NCI-H1417 treated with DMSO at 0.1 percent for 48 hours (cell line): ENCODE measurements at places on chromosomes 3 and 15.

DNA sequence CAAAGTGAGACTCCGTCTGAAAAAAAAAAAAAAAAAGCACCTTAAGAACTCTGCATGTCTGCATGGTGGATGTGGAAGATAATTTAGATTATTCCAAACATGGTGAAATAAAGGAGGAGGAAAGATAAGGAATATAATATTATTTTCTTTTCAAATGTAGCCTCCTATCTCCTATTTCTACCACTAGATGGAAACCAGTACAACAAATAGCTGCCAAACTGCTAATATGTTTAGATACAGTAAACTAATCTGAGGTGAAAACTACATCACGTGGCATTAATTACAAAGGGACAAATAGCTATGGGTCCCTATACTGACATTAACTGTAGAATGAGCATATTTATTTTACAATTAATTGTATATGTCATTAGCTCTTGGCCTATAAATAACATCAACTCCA is 197.8 kb downstream of the TBC1D5 start:
- no peak for DNase-seq

- no peak for DNase-seq
These were observed 406.0 kb downstream of the ZBTB20 start for GRCh38 chr3:114741066-114741465.

- DNase-seq = no peak
These were observed 40.1 kb downstream of the TMEM44 start for GRCh38 chr3:194592798-194593752.

DNA sequence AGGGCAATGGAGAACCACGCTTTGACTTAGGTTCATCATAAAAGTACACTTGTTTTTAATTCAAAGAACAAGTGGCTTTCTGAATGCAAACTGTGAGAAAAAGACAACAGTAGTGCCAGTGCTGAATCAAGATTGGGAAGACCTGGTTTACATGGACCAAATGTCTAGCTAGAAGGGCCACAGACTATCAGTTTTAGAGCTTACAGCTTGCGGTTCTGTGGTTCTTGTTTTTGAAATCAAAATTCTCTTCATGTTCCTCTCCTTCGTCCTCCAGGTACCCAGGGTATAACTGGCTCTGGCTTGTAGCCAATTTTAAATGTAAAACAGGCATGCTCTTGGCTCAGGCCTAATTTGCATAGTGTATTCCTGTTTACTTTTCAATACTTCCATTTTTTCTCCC is 124.6 kb downstream of the TGFBR2 start:
- no peak for DNase-seq

DNA sequence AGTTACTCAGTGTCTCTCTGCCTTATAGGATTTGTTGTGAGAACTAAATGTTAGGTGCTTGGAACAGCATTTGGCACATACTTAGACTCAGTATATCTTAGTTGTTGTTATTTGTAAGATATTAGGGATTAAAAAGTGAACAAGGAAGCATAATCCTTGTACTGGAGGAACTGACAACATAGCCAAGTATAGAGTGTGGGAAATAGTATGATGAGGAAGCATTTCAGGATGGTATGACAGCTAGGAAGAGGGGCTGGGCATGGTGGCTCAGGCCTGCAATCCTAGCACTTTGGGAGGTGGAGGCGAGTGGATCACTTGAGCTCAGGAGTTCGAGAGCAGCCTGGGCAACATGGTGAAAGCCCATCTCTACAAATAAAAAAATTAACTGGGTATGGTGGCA is 16.6 kb upstream of the GCNT3 start:
- no peak for DNase-seq

GRCh38 chr15:33150971-33151370 is 43.5 kb downstream of the FMN1 start:
- DNase-seq = no peak

DNA sequence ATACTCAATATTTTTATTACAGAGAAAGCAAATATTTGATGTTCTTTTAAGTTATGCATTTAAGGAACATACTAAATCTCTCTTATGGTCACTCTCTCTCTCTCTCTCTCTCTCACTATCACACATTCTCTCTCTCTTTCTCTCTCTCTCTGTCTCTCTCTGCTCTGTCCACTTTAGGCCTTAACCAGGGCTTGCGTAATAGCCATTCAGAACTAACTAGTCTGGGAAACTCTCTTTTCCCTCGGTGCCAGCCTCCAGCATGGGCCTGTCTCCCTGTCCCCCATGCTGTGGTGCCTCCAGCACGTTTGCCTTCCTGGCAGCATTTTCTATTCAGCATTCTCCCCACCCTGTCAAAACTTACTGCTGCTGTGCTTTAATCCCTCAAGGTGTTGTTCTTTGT is 389.7 kb downstream of the ROBO1 start:
- no peak for DNase-seq

- DNase-seq = no peak
These were observed 26.6 kb downstream of the USP50 start for GRCh38 chr15:50519740-50520425.

- DNase-seq = no peak
These were observed 39.9 kb downstream of the SMAD3 start for GRCh38 chr15:67105065-67105951.

DNA sequence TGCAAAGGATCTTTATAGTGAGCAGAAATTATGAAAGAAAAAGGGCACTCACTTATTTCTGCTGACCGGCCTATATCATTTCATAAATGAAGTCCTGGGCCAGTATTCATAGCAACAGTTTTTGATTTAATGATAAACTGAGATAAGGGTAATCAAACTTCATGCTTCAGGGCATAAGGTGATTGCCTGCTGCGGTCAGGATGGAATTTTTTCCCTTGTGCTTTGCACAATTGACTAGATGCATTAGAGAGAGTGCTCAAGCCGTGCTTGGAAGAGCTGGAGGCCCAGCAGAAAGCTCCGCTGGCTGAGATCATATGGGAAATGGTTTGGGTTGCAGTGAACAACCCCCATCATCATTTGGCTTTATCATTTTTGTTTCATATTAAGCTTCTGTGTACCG is 10.4 kb downstream of the SEMA6D start:
- no peak for DNase-seq

DNA sequence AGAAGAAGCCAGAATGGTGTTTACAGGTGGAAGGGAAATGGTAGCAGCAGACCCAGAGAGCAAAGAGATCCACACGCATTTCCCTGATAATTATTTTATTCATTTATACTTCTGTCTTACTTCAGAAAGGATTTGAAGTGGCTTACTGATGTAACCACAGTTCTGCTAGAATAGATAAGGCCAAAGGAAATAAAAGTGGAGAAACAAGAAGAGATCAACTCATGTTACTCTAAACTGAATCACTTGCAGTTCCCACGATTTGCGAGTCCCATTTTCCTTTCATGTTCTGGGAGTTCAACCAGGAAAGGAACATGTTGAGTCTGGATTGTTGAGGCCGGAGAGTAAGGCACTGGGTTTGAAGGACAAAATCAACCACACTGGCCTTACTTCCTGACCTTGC is 151.8 kb downstream of the MYRIP start:
- DNase-seq = no peak

- no peak for DNase-seq
These were observed 283.3 kb upstream of the TRIM42 start for GRCh38 chr3:140394488-140395133.

DNA sequence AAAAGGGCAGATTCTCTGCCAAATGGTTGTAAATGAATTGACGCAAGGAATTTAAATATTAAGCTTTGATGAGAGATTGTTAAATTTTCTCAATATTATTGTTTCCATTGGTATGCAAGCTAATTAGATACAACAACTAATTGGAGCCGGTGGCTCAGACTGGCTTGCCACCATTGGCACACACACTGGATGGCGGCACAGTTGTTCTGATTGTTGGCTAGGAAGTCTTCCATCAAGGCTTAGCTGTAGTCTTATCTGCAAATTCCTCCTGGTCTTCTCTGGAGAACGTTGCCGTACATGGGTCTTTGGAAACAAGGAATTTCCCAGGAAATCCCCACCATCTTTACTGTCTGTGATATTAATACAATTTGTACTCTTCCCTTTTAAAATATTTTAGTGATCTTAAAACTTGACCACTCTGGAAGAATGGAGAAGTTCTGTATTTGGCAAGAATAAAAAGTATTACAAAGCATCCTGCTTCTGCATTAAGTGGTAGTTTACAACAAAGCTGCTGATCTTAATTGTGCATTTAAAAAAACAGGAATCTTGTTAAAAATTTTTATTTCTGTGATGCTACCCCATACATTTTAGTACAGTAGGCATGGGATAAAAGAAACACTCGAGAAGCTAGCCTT is 126.5 kb downstream of the UBE2E2 start:
- DNase-seq = no peak

DNA sequence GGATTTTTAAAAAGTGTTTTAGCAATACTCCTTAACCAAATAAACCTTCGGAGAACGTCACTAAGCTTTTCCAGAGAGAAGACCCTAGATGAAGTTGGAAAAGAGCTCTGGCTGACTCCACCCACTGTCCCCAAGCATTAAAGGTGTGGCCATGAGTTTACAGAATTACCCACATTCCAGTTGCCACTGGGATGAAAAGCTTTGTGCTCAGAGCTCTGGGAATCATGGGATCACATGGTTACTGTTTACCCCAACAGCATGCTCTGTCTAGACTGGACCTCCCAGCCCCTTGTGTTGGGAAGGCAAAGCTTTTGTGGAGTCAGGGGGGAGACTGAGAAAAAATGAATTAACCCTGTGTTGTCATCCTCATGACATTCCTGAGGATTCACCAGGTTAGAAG is 55.3 kb downstream of the CCK start:
- DNase-seq = no peak

DNA sequence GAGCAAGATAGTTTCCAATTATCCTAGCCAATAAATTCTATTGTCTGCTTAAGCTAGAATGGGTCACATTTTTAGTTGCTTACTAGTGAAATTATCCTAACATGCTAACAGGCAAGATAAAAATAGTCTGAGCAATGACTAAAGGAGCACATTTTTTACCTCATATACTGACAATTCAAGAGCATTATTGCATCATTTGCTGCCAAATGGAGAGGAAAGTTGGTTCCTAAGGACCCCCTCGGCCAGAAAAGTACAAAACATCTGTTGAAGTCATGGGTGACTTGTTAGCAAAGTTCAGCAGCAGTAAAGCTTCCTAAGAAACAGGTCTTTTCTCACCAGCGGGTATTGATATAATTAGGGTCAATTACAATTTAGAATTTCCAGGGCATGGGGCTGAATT is 1001.0 kb downstream of the FHIT start:
- DNase-seq = no peak

DNA sequence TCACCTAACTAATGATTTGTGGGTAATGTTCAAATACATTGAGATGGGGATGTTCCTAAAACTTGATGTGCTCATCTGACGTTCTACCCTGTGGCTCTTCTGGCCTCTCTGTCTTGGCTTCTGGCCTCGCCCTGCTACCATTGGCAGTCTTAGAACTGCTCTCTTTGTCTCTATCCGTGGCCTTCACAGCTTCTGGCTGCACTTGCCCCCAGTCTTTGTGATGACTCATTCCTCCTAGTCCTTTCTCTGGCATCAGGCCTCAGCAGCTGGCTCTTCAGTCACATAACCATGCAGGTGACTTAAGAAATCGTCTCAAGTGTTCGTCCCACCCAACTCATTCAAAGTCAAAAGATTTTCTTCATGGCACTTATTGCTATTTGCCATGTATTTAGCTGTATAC is 188.1 kb downstream of the BBX start:
- DNase-seq = no peak

- DNase-seq = no peak
These were observed 4.0 kb upstream of the TOPAZ1 start for GRCh38 chr3:44237665-44238064.

DNA sequence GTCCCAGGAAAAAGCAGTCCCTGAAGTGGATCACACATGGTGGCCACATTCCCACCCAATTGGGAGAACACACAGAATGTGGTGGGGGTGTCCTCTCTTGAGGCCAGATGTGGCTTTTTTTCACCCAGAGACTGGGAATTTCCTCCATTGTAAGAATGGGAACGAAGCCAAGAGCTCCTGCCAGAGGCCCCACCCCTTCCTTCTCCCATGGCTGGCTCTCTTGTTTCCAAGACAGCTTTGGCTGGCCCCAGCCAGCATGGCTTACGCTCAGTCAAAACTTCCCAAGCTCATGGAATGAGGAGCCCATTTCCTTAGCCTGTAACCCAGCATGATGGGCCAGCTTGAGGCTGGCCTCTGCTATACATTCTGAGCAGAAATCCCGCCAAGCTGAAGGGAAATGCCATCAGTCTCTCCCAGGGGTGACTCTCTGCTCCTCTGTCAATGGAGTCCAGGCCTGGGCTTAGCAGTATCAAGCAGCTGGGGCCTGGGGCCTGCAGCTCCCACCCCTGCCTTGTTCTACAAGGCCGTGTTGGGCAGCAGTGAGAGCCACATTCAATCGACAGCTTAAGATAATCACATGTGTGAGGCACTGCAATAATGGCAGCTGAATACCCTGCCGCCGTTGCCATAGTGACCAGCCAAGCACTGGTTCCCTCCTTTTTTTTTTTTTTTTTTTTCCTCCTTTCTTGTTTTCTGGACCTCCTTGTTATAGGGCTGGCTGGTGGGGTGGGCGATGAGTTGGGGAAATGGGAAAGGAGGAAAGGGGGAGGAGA is 142.4 kb downstream of the EPHB1 start:
- peak; percentile 44 for DNase-seq

DNA sequence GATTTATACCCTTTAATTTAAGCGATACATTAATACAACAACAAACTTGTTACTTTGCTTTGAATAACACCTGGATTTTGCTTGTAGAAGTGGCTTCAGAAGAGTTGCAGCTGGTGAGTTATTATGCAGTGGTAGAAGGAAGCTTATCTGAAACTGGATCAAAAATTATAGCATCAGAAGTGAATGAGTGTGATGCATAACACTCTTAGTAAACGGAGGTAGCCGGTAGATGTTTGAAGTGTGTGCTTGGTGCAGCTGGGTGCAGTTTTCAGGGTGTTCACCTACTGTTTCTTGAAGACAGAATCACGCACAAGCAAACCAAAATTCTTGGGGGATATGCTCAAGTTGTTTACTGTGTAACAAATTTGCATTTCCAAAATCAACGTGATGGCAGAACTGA is 103.1 kb downstream of the MITF start:
- no peak for DNase-seq

DNA sequence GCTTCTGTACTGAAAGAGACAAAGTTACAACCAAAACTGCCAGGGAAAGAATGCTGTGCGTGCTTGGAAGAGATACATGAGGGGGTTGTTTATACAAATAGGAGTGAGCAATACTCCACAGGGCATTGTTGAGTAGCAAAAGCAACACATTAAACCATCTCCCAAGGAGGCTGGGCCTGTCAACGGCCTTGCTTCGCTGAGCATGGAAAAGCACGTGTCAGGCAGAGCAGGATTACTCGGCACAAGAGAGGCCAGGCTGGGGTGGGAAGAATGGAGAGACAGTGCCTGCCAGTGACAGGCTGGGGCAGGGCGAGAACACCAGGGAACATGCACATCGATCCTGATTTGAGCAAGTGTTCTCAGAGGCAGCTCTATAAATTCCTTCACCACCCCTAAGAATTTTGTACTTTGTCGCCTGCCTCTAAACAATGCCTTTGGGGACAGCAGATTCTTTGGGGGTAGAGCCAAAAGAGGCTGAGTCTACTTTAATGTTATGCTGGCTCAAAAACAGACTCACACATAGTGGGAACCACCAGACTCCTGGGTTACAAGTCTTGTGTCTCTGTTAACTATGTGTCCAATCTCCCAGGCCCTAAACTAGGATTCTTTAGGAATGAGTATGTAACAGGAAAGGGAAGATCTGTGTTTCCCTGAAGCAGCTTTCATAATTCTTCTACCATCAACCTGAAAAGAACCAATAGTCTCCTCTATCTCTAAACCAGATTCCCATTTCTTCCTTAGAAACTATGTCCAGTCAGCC is 67.2 kb downstream of the LIPC start:
- no peak for DNase-seq
